Psoas muscle (tissue), 8 donors: ENCODE measurements at places on chromosomes 5 and 9. TPM values are rescaled to one million over a fixed set of nuclear protein-coding genes. Genes with fewer than 3 reads are reported as not detected.

GRCh38 chr9:38685535-38685934 lies 34.4 kb downstream of the FAM240B start:
- H3K27ac ChIP-seq, result no peak overlapping the region
- DNase-seq, result no peak
- H3K36me3 ChIP-seq, result no peaks in the 10 kb centered on the region
- H3K4me3 ChIP-seq, result no peak overlapping the region
- H3K4me1 ChIP-seq, result no peaks in the 10 kb centered on the region
- no peaks in the 10 kb centered on the region for H3K27me3 ChIP-seq

- no peak for DNase-seq
- H3K4me3 ChIP-seq, result no peak overlapping the region
- no peaks in the 10 kb centered on the region for H3K4me1 ChIP-seq
- H3K36me3 ChIP-seq, result no peaks in the 10 kb centered on the region
- H3K27ac ChIP-seq, result no peak overlapping the region
Observed at GRCh38 chr5:128762661-128763306, 202.5 kb upstream of the SLC27A6 start.

- H3K27me3 ChIP-seq, result no peaks in the 10 kb centered on the region
- peak overlapping the region; percentile 86 for H3K27ac ChIP-seq
- peaks cover 11% of the 10 kb centered on the region for H3K36me3 ChIP-seq
- peaks cover 44% of the 10 kb centered on the region for H3K4me1 ChIP-seq
- DNase-seq, result no peak
Observed at GRCh38 chr9:133031496-133031911, 707 bp downstream of the GTF3C5 start.

DNA sequence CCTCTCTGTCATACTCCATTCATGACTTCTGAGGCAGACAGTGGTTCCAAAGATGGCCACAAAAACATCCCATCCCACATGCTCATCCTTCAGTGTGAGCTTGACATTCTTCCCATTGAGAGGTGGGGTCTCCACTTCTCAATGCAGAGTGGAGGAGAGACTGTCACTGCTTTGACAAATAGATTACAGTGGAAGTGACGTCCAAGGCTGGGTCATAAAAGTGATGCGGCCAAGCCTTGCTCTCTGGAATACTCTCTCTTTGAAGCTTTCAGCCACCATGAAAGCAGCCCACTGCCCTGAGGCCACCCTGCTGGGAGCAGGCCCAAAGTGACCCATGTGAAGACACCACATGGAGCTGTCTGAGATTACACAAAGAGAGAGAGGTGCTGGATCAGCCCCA lies 59.0 kb upstream of the DNAH5 start:
- no peak overlapping the region for H3K27ac ChIP-seq
- no peaks in the 10 kb centered on the region for H3K27me3 ChIP-seq
- no peak overlapping the region for H3K4me3 ChIP-seq
- H3K4me1 ChIP-seq, result no peaks in the 10 kb centered on the region

DNA sequence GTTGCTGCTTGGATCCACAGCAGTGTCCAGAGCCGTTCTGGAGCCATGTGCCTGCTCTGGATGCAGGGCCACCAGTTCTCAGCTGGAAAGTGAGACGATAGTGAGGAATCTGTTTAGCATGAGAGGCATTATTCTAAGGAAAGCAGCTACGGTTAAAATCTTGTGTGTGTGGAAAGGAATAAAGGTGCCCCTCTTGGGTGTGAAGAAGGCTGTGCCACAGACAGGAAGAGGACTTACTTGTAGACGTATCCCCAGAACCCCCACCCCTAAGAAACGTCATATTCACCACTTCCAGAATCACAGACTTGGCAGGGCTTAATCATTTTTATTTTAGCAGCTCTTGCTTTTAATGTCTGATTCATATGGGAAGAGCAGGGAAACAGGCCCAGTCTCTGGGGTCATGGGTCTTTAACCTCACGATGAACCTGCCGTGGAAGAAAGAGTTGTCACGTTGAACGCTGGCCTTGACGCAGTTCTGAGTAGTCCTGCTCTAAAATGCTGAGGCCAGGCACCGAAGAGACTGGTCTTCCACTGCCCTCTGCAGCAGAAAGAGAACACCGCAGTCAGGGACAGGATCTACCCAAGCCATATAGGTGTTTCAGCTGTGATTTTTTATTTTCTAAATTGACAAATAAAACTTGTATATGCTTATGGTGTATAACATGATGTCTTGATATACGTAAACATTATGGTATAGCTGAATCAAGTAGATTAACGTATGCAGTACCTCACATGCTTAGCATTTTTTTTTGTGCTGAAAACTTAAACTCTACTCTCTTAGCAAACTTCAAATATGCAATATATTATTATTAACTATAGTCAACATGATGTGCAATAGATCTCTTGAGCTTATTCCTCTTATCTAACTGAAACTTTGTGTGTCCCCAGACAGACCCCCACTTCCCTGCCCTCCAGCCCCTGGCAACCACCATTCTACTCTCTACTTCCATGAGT lies 38.8 kb downstream of the CARTPT start:
- H3K36me3 ChIP-seq, result no peaks in the 10 kb centered on the region
- peak overlapping the region; percentile 39 for H3K4me3 ChIP-seq

- H3K4me1 ChIP-seq, result peaks cover 32% of the 10 kb centered on the region
- peak overlapping the region; percentile 39 for H3K27ac ChIP-seq
- no peak overlapping the region for H3K4me3 ChIP-seq
- no peaks in the 10 kb centered on the region for H3K27me3 ChIP-seq
- H3K36me3 ChIP-seq, result no peaks in the 10 kb centered on the region
Observed at GRCh38 chr9:87119328-87119881, 172.1 kb upstream of the GAS1 start.

GRCh38 chr9:99116003-99116411 lies 11.1 kb downstream of the TGFBR1 start:
- H3K36me3 ChIP-seq, result no peaks in the 10 kb centered on the region
- H3K27ac ChIP-seq, result peak overlapping the region; percentile 48
- H3K4me1 ChIP-seq, result peaks cover 78% of the 10 kb centered on the region
- no peak for DNase-seq
- no peaks in the 10 kb centered on the region for H3K27me3 ChIP-seq

DNA sequence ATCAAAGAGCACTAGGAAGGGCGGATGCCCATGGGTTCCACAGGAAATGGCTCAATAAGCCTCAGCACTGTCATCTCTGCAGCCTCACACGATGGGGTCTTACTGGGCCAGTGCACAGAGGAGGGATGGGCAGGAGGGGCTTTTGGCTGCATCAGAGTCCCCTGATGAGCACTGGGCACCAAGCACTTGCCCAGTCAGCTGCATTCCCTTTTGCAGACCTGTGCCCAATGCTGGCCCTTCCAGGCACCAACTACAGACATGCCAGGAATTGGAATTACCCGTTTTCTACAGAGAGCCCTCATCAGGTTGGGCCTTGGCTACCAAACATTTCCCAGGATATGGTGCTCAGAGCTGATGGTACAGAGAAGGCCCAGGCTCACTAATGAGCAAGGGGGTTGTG lies 182.5 kb downstream of the HSPA4 start:
- H3K36me3 ChIP-seq, result no peaks in the 10 kb centered on the region
- no peaks in the 10 kb centered on the region for H3K27me3 ChIP-seq
- no peak overlapping the region for H3K4me3 ChIP-seq
- H3K4me1 ChIP-seq, result no peaks in the 10 kb centered on the region
- H3K27ac ChIP-seq, result no peak overlapping the region
- no peak for DNase-seq

DNA sequence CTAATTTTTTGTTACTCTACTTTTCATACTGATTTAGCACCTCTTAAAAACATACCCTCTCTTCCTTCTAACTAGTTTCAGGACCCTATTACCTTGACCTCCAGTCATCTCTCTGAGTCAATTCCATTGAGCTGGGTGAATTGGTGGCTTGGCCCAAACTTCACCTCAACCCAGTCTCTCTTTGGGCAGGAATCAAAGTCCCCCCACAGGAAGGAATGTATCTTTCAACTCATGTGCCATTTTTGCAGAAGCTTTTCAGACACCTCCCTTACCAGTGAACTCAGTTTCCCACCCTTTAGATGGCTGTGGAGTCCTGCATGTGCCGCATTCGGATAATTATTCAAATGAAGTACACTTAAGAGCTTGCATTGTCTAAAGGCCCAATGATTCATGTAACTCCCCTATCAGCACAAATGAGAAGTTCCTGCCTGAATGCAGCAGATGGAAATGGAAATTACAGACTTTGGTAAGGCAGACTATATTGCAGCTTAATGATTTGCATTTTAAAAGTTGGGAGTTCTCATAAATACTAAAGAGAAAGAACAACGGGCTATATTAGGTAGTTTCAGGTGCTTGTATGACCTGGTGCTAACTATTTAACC lies 693.5 kb downstream of the PTPRD start:
- H3K36me3 ChIP-seq, result no peaks in the 10 kb centered on the region
- no peak overlapping the region for H3K4me3 ChIP-seq
- no peaks in the 10 kb centered on the region for H3K4me1 ChIP-seq
- no peak for DNase-seq
- H3K27ac ChIP-seq, result no peak overlapping the region
- no peaks in the 10 kb centered on the region for H3K27me3 ChIP-seq

GRCh38 chr9:12797037-12797436 lies 22.2 kb downstream of the LURAP1L start:
- no peaks in the 10 kb centered on the region for H3K27me3 ChIP-seq
- no peaks in the 10 kb centered on the region for H3K4me1 ChIP-seq
- H3K27ac ChIP-seq, result no peak overlapping the region
- no peaks in the 10 kb centered on the region for H3K36me3 ChIP-seq
- no peak overlapping the region for H3K4me3 ChIP-seq

DNA sequence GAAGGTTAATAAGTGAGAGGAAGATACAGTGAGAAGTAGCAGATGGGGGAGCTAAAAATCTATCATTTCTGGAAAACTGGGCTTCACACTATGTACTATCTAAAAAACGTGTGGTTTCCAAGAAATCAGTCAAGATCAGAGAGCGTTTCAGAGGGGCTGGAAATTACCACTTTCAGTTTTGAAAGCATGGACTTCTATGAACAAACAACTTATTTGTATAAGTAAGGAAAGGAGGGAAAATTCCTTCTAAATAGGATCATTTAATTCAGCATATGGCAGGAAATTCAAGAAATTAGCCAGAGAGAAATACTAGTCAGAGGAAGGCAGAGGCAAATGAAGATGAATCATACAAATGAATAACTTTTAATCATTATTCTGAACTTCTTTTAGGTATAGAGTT lies 11.3 kb downstream of the TNC start:
- H3K4me1 ChIP-seq, result no peaks in the 10 kb centered on the region
- no peak overlapping the region for H3K27ac ChIP-seq
- H3K4me3 ChIP-seq, result no peak overlapping the region
- DNase-seq, result no peak

- H3K4me1 ChIP-seq, result no peaks in the 10 kb centered on the region
- no peaks in the 10 kb centered on the region for H3K36me3 ChIP-seq
- H3K4me3 ChIP-seq, result no peak overlapping the region
- no peaks in the 10 kb centered on the region for H3K27me3 ChIP-seq
- H3K27ac ChIP-seq, result no peak overlapping the region
Observed at GRCh38 chr9:120368799-120369198, 211.2 kb downstream of the CDK5RAP2 start.

The FOXD4L6 gene
- total RNA-seq, result not detected

The MEGF10 gene
- total RNA-seq, result 23.6 TPM

The SNAPC4 gene
- 3.5 TPM for total RNA-seq

The PRUNE2 gene
- 2.0 TPM for total RNA-seq

The PCDHB10 gene
- 0.29 TPM for total RNA-seq

The HSPB3 gene
- 157 TPM for total RNA-seq

The PCDHAC1 gene
- 0.36 TPM for total RNA-seq

The LCP2 gene
- 4.7 TPM for total RNA-seq
